ENCODE measurements at places on chromosomes 2 and 18.
A peak's percentile ranks its signal among the peaks of the same experiment; 100 is the strongest.

GRCh38 chr2:67465623-67466022 is 68.5 kb downstream of the ETAA1 start:
- no peak for DNase-seq

DNA sequence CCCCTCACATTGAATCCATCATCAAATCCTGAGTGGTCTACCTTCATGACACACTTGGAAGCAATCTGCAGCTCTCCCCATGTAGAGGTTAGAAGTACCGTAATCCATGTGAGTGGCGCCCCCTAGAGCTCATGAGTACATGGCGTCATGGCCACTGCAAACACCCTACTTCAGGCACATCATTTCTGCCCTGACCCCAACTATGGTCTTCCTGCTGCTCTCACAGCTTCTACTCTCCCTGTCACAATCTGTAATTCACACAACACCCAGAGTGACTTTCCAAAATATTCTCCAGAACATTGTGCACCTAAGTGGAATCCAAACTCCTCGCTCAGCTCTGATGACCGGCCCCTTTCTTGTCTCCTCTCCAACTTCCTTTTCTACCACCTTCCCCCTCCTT is 141.9 kb downstream of the ANKRD44 start:
- DNase-seq: peak; percentile 49

DNA sequence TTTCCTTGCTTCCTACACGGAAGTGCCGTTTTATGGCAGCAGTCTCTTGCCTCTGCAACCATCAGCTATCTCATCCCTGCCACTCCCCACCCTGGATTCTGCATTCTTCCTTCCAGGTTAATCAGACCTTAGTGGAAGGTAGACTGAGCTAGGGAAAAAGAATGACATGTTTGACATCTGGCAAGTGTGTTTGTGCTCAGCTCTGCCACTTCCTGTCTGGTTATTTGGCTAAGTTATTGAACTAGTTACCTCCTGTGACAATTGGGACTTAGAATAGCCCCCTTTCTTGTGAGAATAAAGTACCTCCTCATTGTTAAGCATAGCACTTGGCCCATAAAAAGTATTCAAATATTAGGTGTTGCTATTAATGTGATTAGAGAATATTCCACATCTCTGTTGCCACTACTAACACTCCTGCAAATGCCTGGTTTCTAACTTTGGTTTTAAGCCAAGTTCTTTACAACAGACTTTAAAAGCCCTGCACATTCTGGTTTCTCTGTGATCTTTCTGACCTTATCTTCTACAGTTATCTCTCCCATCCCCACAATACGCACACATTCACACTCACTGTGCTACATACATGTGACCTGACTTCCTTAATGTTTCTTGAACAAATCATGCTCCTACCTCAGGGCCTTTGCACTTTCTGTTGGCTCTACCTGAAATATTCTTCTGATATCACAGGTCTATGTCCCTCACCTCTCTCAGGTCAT is 10.8 kb upstream of the MAPRE2 start:
- DNase-seq: peak; percentile 59

DNA sequence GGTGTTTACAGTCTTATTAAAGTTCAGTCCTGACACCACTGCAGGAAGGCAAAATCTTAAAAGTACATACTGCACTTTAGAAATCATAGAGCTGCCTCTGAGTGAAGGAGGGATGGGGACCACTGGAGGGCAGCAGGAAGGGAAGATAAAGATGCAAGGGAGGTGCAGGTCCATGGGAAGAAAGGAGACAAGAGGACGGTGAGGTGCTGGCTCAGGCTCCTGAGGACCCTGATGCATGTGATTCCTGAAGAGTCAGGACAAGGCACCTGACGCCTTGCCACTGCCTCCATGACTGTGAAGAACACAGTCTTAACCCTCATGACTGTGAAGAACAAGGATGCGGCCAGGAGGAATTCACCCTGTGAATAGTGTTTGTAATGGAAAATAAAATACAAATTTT is 116.2 kb upstream of the NPAS2 start:
- DNase-seq: no peak

DNA sequence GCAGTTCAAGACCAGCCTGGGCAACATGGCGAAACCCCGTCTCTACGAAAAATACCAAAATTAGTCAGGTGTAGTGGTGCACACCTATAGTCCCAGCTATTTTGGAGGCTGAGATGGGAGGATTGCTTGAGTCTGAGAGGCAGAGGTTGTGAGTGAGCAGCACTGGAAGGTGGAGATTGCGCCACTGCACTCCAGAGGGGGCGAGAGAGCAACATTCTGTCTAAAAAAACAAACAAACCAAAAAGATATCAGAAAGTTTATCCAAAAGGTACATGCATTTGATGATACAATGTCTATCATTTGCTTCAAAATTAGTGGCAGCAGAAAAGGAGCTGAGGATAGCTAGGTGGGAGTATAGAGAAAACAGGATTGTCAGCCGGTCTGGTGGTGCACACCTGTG is 39.8 kb upstream of the CABLES1 start:
- no peak for DNase-seq

DNA sequence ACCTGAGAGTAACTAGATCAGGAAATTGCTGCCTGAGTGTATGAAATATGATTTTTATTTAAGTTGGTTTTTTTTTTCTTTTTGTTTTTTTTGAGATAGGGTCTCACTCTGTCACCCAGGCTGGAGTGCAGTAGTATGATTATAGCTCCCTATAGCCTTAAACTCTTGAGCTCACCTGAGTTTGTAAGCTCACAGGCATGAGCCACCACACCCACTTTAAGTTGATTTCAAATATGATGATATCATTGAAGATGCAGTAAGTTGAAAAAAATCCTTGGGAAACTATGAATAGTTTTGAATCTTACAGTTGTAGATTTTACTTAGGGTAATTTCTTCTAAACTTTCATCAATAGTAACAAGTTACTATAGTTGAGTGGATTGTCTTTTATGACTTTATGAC is 234.7 kb downstream of the ZNF407 start:
- no peak for DNase-seq

DNA sequence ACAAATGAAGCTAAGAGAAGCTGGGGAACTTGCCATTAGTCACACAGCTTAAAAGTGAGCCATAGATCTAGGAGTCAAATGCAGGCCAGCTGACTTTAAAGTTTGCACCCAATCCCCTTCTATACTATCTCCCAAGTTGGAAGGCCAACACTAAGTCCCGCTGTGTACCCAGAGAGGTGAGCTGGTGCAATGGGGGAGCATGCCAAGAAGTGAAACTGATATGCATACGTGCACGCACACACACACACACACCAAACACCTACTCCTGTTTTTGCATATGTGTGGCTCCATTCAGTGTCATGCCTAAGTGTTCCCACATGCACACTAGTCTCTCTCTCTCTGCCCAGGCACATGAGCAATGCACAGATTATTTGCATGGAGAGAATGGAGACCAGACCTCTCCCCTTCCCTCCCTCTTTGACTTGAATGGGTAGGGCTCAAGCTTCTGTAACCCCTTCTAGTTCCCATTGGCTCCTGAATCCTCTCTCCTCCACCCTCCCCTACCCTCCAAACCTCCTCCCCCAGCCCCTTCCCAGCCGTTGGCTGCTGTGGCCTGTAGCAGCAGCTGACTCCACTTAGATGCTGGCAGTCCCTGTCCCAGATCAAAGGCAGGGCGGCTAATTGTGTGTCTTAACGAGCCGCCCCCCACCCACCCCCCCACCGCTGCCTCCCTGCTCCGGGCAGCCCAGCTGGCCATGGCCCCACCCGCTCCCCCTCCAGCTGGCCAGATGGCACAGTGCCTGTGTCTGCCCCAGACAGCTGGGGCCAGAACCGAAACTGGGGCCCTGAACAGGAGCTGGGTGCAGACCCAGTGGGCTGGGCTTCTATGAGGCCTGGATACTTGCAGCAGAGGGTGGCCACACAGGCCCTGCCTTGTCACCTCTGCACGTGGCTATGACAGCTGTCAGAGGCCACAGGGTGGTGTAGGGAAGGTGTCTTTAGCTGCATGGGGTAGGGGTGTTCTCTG is 5.6 kb downstream of the WNT10A start:
- no peak for DNase-seq

GRCh38 chr2:22497789-22498188 is 887.2 kb upstream of the KLHL29 start:
- no peak for DNase-seq

GRCh38 chr2:97693476-97693875 is 19.9 kb upstream of the ZAP70 start:
- no peak for DNase-seq
